ENCODE measurements at places on chromosomes 11 and 22.

DNA sequence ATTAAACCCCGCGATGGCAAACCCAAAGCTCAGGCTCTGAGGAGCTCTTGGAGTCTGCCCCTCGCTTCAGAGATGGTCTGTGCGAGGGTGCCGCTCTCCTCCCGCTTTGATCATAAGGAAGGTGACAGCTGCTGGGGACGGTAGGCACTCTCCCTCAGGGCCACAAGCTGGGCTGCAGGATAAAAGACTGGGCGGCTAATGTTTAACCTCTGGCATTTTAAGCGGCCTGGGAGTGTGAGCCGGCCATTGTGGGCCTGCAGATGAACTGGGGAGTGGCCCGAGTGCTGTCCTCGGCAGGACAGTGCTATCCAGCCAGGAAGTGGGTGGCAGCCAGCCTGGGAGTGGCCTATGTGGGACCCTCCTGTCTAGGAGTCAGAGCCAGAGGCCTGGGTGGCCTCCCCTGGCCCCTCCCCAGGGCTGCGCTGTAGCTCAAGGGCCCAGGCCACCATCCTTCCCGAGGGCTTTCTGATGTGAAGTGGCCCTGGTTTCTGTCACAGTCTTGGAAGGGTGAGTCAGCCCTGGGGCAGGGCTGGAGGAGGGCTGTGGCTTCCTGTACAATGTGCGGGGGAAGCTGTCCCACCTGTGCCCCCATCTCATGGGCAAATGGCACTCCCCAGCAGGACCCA lies 58.7 kb upstream of the PRODH start:
- no peak for DNase-seq

GRCh38 chr11:117670924-117671323 lies 126.1 kb downstream of the DSCAML1 start:
- no peak for DNase-seq

DNA sequence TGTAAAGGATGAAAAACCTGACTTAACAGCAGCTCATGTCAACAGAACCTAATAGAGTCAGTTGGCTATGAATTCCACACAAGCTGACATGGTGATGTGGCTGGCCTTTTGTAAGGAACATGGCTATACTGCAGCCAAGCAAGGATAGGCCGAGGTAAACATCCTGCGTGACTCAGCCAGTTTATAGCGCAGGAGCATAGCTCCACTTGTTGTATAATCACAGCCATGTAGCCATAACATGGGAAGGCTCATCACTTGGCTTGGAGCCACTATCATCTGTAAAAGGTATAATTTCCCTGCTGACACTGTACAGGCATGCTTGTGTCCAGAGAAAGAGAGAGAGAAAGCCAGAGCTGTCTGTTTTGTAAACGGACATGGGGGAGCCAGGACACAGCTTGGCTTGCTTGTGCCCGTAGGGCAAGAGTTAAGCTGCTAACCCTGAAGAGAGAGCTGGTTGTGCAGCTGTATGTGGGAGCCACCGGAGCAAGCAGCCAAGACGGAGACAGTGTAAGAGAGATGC lies 104.4 kb upstream of the PLET1 start:
- no peak for DNase-seq

DNA sequence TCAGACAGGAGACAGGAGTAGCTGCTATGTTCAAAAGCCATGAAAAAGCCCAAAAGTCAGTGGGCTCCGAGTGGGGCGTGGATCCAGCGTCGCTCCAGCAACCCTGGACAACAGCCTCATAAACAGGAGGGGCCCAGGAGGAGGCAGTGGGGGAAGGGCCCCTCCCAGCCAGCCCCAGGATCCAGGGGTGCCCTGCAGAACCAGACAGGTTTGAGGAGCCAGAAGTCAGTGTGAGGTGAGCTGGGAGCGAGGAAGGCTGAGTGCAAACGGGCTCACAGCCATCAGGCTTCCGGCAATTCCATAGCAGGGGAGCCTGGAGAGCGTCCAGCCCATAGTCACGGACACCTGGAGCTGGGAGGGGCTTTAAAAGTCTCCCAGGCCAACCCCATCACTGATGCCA lies 217.7 kb downstream of the MN1 start:
- no peak for DNase-seq

- no peak for DNase-seq
These were observed 11.0 kb upstream of the GRAMD4 start for GRCh38 chr22:46609175-46609690.

- DNase-seq = no peak
These were observed 206.5 kb downstream of the NAV2 start for GRCh38 chr11:19919050-19919561.

DNA sequence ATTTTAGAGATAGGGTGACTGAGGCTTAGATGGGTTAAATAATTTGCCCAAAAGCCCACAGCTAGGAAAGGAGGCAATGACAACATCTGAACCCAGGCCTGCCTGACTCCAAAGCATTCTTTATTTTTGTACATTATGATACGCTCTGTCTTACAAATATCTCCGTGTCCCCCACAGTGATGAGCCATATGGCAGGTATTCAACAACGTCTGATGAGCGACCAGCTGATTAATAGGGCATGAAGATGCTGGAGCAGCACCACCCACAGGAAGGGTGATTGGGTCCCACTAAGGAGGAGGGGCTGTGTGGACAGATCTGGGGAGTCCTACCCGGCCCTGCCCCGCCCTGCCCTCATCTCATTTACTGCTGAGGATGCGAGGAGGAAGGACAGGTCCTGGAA lies 380.6 kb downstream of the CADM1 start:
- DNase-seq = no peak

GRCh38 chr11:31050061-31050765 lies 319.3 kb downstream of the DCDC1 start:
- DNase-seq = no peak

DNA sequence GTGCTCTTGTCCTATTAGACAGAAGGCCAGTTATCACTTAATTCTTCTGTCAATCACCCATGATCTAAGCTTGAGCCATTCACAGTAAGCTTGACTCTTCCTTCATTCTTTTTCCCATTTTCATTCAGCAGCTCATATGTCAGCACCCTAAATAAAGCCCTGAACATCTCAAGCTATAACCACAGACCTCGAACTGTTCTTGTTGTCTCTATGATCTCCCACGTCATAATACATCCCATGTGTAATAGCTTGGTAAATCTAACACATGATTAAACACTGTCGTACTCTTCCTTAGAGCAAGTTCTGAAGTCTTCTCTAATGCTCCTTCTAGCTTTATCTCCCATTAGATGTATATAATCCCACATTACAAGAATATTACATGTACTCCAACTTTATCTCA lies 14.4 kb downstream of the MUC15 start:
- DNase-seq = no peak
